Stomach (tissue), 19 donors: ENCODE measurements at places on chromosomes 16 and 17.

DNA sequence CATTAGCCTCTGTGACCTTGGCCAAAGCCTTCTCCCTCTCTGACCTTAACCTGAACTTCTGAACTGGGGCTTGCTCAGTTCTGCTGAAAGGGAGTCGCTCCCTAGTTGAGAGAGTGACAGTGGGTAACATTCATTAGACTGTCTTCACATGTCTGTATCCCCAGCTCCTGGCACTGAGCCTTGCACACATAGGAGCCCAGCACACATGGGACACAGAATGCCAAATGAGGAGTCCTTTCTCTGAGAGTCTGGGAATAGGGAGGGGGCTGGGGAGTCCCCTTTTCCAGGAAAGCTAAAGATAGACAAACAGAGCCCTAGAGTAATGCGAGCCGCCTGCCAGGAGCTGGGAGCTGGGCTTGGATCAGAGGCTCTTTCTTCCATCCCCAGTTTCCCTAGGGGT, 2.5 kb downstream of the TAC4 start:
- DNase-seq: no peak

GRCh38 chr17:29559640-29560039, 7.2 kb downstream of the ABHD15 start:
- no peak for DNase-seq

- DNase-seq: peak; percentile 25
Measured at GRCh38 chr17:17350491-17351355, 47.5 kb downstream of the NT5M start.

DNA sequence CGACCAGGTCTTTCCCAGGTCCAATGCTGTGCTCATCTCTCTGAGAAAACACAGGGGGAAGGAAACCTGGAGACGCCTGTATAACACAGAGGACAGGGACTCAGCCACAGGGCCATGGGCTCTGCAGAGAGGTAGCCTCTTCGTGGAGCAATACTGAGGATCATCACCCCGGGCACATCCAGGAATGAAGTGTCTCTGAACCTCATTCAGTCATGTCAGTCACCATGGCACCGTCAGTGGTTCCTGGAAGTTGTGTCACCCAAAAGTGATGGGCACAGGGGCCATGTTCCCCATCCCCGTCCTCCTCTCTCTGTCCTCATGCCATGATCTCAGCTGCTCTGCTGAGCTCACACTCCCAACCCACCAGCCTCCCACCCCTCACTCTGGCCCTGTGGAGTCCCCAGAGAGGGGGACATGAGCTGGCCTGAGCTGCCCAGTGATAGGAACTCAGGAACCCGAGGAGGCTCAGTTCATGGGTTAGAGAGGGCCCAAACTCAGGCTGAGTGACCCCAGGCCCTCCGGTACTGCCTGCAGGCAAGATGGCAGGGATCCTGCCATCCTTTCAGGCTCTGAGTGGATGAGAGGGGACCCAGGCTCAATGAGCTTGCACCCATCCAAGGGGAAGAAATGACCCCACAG, 53.4 kb downstream of the PITPNM3 start:
- no peak for DNase-seq
